ENCODE measurements at places on chromosomes 5 and 9. TPM values are rescaled to one million over a fixed set of nuclear protein-coding genes. Genes with fewer than 3 reads are reported as not detected.
A peak's percentile ranks its signal among the peaks of the same experiment; 100 is the strongest.

DNA sequence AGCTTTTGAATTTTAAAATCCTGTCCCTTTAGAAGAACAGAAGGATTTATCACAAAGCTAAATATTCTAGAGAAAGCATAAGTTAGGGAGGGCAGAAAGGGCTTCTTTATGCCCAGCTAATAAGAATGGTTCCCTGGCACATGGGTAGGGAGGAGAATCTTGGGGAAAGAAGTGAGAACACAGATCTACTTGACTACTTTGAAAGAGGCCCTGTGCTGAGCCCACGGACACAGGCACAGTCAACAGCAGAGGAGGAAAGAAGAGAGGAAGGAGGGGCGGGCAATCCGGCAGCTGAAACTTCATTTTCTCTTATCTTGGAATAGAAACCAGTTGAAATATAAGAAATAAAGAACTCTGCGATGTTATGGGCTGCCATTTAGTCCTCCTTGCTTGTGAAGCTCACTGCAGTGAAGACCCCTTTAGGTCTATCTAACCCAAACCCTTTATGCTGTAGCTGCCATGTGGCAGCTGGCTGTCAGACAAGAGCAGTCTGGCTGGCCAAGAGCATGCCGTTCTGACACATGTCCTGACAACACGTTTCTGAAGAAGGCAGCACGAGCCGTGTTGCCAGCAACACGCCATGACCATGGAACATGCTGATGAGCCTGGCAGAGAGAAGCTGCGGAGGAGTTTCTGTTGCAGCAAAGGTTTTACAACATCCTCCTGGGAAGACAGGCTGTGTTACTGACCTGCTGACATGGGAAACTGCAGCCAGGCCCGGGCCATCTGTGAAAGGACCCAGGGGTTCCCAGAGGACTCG is 34.2 kb downstream of the ABLIM3 start:
- H3K36me3 ChIP-seq, result no peaks in the 10 kb centered on the region
- H3K27ac ChIP-seq, result peak overlapping the region; percentile 56
- no peaks in the 10 kb centered on the region for H3K27me3 ChIP-seq
- no peak overlapping the region for H3K4me3 ChIP-seq
- peaks cover 23% of the 10 kb centered on the region for H3K4me1 ChIP-seq
- no peak for DNase-seq

The SLC6A3 gene
- 0.52 TPM for total RNA-seq

DNA sequence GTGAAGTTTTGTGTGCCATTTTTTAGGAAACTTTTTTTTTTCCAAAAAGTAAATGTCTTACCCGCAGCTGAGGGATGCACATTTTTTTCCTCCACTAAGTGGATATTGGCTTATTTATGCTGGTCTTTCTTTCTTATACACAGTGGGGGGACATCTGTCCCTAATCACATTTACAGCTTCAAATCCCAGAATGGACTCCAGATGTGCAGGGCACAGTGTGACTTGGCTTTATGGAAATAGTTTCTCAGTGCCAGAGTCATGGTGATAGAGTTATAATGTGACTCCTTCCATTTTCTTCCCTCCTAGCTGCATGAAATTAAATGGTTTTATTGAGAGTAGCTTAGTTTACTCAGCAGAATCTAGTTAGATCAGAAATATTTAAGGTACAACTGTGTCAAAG is 66.5 kb downstream of the SV2C start:
- no peaks in the 10 kb centered on the region for H3K4me1 ChIP-seq
- DNase-seq, result no peak
- H3K27ac ChIP-seq, result no peak overlapping the region
- H3K4me3 ChIP-seq, result no peak overlapping the region
- H3K36me3 ChIP-seq, result no peaks in the 10 kb centered on the region

- no peak for DNase-seq
- H3K36me3 ChIP-seq, result peaks cover 7% of the 10 kb centered on the region
- no peak overlapping the region for H3K27ac ChIP-seq
- no peak overlapping the region for H3K4me3 ChIP-seq
Observed at GRCh38 chr9:4541856-4542255, 51.6 kb downstream of the SLC1A1 start.

- H3K36me3 ChIP-seq, result no peaks in the 10 kb centered on the region
- H3K27me3 ChIP-seq, result no peaks in the 10 kb centered on the region
- peak overlapping the region; percentile 92 for H3K27ac ChIP-seq
- DNase-seq, result peak; percentile 64
Observed at GRCh38 chr9:35538361-35539234, 48.7 kb downstream of the RUSC2 start.

DNA sequence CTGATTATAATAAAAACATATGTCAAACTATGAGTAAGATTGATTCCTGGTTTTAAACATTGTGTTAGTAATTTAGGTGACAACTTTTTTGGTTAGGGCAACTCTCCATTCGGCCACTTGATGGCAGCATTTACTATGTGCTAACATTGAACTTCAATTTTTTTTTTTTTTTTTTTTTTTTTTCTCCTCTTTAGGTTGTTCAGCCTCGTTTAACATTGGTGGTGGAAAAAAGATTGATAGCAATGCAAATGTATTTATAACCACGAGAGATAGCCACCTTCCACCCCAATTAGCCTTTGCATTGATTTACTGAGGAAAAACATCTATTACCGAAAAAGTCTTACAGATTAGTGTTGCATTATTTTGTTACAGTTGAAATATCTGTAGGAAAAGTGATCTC is 159.1 kb downstream of the CSNK1G3 start:
- no peak for DNase-seq
- no peak overlapping the region for H3K27ac ChIP-seq
- no peaks in the 10 kb centered on the region for H3K27me3 ChIP-seq

DNA sequence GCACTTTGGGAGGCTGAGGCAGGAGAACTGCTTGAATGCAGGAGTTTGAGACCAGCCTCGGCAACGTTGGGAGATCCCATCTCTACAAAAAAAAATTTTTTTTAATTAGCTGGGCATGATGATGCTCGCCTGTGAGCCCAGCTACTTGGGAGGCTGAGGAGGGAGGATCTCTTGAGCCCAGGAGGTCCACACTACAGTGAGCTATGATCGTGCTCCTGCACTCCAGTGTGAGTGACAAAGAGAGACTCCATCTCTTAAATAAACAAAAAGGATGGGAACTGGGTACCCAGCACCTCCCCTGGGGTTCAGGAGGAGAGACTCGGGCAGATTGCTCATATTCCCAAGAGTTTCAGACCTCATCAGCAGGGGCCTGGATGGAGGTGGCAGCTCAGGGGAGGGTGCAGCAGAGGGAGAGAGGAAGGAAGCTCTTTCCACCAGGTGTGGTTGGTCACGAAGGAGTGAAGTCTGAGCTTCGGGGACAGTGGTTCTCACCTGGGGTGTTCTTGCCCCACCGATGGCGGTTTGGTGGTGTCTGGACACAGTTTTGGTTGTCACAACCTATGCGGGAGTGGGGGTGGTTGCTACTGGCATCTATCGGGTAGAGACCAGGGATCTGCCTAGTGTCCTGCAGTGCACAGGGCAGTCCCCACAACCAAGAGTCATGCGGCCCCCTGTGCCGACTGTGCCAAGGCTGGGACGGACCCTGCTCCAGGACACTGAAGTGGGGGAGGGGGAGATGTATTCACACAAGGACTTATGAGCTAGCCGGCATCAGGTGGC is 72.7 kb downstream of the ANKRD33B start:
- no peak overlapping the region for H3K4me3 ChIP-seq
- no peaks in the 10 kb centered on the region for H3K27me3 ChIP-seq
- H3K4me1 ChIP-seq, result peaks cover 8% of the 10 kb centered on the region

GRCh38 chr9:134959971-134960310 is 42.2 kb upstream of the FCN1 start:
- H3K36me3 ChIP-seq, result no peaks in the 10 kb centered on the region
- no peak overlapping the region for H3K4me3 ChIP-seq
- no peak for DNase-seq
- no peak overlapping the region for H3K27ac ChIP-seq
- peaks cover 7% of the 10 kb centered on the region for H3K4me1 ChIP-seq
- H3K27me3 ChIP-seq, result no peaks in the 10 kb centered on the region

- no peak overlapping the region for H3K4me3 ChIP-seq
- DNase-seq, result no peak
- no peaks in the 10 kb centered on the region for H3K27me3 ChIP-seq
- no peak overlapping the region for H3K27ac ChIP-seq
- H3K36me3 ChIP-seq, result no peaks in the 10 kb centered on the region
- no peaks in the 10 kb centered on the region for H3K4me1 ChIP-seq
Observed at GRCh38 chr5:33641744-33642505, 201.2 kb downstream of the TARS1 start.

GRCh38 chr9:74172874-74173273 is 324.3 kb upstream of the RORB start:
- no peak overlapping the region for H3K4me3 ChIP-seq
- no peaks in the 10 kb centered on the region for H3K27me3 ChIP-seq
- no peak for DNase-seq
- no peak overlapping the region for H3K27ac ChIP-seq
- no peaks in the 10 kb centered on the region for H3K4me1 ChIP-seq
- H3K36me3 ChIP-seq, result no peaks in the 10 kb centered on the region

DNA sequence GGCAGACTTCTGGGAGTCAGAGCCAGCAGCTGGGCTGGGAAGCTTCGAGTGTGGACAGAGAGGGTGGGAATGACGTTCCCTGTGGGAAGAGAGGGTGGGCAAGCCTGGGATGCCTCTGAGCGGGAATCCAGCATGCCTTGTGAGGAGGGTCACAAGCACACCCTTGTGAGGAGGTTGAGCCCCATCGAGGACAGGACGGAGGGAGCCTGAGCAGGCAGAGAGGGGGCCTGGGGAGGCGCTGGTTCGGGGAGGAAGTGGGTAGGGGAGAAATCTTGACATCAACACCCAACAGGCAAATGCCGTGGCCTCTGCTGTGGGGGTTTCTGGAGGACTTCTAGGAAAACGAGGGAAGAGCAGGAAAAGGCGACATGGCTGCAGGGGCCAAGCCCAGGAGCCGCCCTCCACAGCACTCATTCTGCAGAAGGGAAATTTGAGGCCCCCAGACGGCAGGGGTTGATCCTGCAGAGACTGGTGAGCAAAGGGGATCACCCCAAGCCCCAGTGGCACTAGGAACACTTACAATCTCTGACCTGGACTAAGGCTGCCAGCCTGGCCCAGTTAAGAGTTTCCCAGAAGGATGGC is 1.1 kb upstream of the IL13 start:
- no peak for DNase-seq
- H3K4me1 ChIP-seq, result peaks cover 13% of the 10 kb centered on the region
- H3K27me3 ChIP-seq, result peaks cover 14% of the 10 kb centered on the region
- no peak overlapping the region for H3K4me3 ChIP-seq
- H3K36me3 ChIP-seq, result no peaks in the 10 kb centered on the region
- H3K27ac ChIP-seq, result no peak overlapping the region

GRCh38 chr5:43270645-43271044 is 42.6 kb downstream of the HMGCS1 start:
- H3K4me1 ChIP-seq, result no peaks in the 10 kb centered on the region
- no peaks in the 10 kb centered on the region for H3K27me3 ChIP-seq
- DNase-seq, result no peak
- H3K27ac ChIP-seq, result no peak overlapping the region

The TRPM3 gene
- total RNA-seq, result 0.17 TPM

DNA sequence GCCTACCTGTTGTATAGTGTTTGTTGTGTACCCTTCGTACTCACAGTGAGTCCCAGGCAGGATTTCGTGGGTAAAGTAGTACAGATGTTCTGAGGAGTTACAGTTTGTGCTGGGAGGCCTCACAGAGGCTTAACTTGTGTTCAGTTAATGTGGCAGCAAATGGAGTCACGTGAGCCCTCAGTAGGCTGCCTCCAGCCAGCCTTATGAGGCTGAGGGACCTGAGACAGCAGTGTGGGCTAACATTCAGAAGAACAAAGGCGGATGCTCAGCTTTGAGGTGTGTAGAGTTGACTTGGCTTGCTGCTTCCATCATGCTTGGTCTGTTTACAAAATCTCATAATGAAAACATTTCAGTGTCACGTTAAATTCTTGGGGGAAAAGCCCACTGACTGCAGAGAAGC is 118.1 kb downstream of the TRIO start:
- no peak overlapping the region for H3K27ac ChIP-seq
- no peak overlapping the region for H3K4me3 ChIP-seq
- DNase-seq, result no peak
- H3K27me3 ChIP-seq, result no peaks in the 10 kb centered on the region

DNA sequence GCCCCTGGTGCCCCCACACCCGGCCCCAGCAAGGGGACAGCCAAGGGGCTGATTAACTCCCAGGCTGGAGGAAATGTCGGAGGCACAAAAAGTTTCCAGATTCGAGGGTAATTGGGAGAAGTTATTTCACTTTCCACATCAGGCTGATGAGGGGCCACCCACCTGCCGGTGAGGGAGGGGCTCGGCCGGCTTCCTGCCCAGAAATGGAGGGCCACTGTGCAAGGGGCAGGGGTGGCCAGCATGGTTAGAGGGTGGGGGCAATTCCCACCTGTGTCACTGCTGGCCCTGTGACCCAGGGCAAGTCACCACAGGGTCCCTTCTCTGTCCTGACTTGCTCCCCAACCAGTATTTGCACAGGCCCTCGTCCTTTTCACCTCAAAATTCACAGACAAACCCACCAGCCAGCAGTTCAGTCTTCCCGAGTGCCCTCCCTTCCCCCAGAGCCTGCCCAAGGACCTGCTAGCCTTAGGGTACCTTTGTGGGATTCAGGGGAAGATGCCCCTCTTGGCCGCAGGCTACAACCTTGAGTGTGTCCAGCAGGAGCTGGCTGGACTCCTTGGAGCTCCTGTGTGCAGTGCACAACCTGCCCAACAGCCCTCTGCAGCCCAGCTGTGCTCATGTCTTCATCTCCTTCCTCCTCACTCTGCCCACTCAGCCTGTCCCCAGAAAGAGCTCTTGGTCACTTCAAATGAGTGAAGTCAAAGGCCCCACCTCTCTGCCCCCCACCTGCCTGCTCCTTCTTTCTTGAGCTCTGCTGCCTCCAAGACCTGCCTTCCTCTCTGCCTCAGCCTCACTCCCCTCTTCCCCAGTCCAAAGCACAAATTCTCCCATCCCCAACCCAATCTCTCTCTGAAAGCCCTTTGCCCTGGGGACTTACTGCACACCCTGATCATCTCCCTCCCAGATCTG is 130.5 kb downstream of the BARX1 start:
- no peaks in the 10 kb centered on the region for H3K36me3 ChIP-seq
- peaks cover 7% of the 10 kb centered on the region for H3K27me3 ChIP-seq
- peak; percentile 18 for DNase-seq
- no peak overlapping the region for H3K4me3 ChIP-seq

- H3K27me3 ChIP-seq, result no peaks in the 10 kb centered on the region
- no peak overlapping the region for H3K27ac ChIP-seq
- DNase-seq, result no peak
- H3K4me1 ChIP-seq, result no peaks in the 10 kb centered on the region
Observed at GRCh38 chr9:71368157-71368556, 246.7 kb upstream of the TRPM3 start.

DNA sequence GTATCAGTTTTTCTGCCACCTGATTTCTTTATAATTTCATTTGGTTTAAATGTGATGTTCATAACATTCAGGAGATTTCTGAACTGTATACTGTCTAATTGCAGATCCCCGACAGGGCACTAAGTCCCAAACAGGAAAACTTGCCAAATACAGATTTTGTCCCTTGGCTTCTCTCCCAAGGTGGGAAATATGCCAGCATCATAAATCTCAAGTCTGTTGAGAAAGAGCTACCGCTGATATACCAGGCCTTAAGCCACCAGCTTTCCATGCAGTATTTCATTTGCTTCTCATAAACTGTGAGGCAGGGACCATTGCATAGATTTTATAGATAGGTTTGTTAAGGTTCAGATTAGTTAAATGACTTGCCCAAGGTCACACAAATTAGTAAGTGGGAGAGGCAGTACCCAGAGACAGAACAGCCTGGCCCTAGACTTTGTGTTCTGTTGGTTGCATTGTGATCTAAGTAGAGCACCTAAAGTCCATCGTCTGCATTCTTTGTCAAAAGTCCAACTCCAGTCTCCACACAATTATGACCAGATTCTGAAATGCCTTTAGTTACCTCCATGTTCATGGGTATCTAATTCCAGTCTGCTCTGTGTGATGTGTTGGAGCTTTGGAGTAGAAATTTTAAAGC is 16.2 kb downstream of the GPR21 start:
- peak overlapping the region; percentile 52 for H3K27ac ChIP-seq
- DNase-seq, result no peak
- no peaks in the 10 kb centered on the region for H3K27me3 ChIP-seq
- no peak overlapping the region for H3K4me3 ChIP-seq

The TAF11L5 gene
- not detected for total RNA-seq

All from upper lobe of left lung (tissue), 6 donors.